GM23338 (cell line): ENCODE measurements at places on chromosomes 5 and 9.

GRCh38 chr9:136531904-136532798, 13.7 kb downstream of the NOTCH1 start:
- no peak overlapping the region for H3K4me3 ChIP-seq
- H3K27ac ChIP-seq = no peak overlapping the region
- DNase-seq = no peak
- H3K27me3 ChIP-seq = no peaks in the 10 kb centered on the region

- H3K36me3 ChIP-seq = no peaks in the 10 kb centered on the region
- H3K27me3 ChIP-seq = no peaks in the 10 kb centered on the region
- peaks cover 42% of the 10 kb centered on the region for H3K4me1 ChIP-seq
These were observed 41.8 kb downstream of the DPYSL3 start for GRCh38 chr5:147467973-147468508.

GRCh38 chr5:110496276-110496675, 230.2 kb downstream of the TMEM232 start:
- no peak overlapping the region for H3K27ac ChIP-seq
- no peaks in the 10 kb centered on the region for H3K27me3 ChIP-seq
- H3K4me3 ChIP-seq = no peak overlapping the region
- no peak for DNase-seq
- no peaks in the 10 kb centered on the region for H3K4me1 ChIP-seq
- no peaks in the 10 kb centered on the region for H3K36me3 ChIP-seq

- no peak for DNase-seq
- no peaks in the 10 kb centered on the region for H3K36me3 ChIP-seq
- no peaks in the 10 kb centered on the region for H3K27me3 ChIP-seq
- H3K4me3 ChIP-seq = no peak overlapping the region
- peaks cover 11% of the 10 kb centered on the region for H3K4me1 ChIP-seq
- no peak overlapping the region for H3K27ac ChIP-seq
These were observed 83.5 kb downstream of the FEM1C start for GRCh38 chr5:115461093-115461492.

DNA sequence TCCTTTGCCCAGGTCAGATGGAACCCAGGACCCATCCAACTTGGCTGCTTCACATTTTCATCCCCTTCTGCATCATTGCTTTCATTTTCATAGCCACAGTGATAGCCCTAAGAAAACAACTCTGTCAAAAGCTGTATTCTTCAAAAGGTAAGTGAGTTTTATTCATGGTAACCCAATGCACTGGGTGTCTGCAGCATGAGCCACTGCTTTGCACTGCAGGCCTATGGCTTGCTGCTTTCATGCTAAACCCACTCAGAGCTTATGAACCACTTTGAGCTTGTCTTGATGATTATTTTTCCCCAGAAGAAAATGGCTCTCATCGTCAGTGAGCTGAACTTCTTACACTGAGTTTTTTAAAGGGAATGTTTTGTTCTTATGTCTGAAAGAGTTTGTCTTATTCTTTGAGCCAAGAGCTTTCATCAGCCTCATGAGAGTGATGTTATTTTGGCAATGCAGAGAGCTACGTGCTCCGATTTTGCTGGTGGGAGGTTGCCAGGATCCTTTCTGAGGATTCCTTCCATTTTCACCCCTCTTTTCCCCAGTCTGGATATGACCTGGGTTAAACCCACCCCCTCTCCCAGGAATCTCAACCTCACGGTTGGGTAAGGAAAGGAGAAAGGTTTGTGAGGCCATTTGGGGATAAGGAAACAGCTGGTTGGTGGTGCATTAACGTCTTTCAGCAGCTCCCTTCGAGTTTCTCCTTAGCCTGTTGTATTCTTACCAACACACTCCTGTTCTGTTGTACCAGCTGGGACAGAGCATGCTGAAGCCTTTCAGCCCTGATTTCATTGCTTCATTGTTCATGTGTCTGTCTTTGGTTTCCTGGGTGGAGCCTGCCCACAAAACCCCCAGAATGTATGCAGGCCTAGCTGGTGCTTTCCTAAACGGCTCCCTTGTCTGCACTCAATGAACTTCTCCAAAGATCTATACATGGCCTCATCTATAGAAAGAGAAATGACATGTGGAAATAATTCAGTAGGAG, 47.6 kb downstream of the PDCD1LG2 start:
- H3K27me3 ChIP-seq = no peaks in the 10 kb centered on the region; the same call in 1 of the 2 replicates
- H3K4me3 ChIP-seq = no peak overlapping the region
- no peaks in the 10 kb centered on the region for H3K36me3 ChIP-seq
- no peaks in the 10 kb centered on the region for H3K4me1 ChIP-seq
- DNase-seq = no peak

DNA sequence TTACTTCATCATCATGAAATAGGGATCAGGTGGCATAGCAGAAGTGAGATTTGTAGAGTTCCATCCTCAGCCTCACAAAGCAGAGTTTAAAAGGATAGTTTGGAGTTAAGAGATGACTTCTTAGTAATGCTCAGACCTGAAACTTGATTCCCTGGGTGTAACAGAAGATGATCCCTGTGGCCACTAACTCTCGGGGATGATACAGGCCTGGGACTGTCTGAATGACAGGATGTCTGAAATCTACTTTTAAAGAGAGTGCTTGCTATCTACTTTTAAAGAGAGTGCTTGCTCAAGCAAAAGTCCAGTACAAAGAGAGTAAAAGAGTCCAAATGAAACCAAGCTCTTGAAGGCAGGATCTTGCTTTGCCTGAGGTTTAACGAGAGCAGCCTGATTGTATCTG, 14.6 kb downstream of the ADAMTS16 start:
- peaks cover 5% of the 10 kb centered on the region; the same call in 1 of the 2 replicates for H3K4me1 ChIP-seq
- no peaks in the 10 kb centered on the region for H3K27me3 ChIP-seq
- H3K27ac ChIP-seq = no peak overlapping the region
- H3K4me3 ChIP-seq = no peak overlapping the region

GRCh38 chr9:85079349-85079748, 409.8 kb downstream of the NTRK2 start:
- no peaks in the 10 kb centered on the region for H3K36me3 ChIP-seq
- H3K27me3 ChIP-seq = peaks cover 12% of the 10 kb centered on the region
- no peak overlapping the region for H3K4me3 ChIP-seq
- peak; percentile 10 for DNase-seq

DNA sequence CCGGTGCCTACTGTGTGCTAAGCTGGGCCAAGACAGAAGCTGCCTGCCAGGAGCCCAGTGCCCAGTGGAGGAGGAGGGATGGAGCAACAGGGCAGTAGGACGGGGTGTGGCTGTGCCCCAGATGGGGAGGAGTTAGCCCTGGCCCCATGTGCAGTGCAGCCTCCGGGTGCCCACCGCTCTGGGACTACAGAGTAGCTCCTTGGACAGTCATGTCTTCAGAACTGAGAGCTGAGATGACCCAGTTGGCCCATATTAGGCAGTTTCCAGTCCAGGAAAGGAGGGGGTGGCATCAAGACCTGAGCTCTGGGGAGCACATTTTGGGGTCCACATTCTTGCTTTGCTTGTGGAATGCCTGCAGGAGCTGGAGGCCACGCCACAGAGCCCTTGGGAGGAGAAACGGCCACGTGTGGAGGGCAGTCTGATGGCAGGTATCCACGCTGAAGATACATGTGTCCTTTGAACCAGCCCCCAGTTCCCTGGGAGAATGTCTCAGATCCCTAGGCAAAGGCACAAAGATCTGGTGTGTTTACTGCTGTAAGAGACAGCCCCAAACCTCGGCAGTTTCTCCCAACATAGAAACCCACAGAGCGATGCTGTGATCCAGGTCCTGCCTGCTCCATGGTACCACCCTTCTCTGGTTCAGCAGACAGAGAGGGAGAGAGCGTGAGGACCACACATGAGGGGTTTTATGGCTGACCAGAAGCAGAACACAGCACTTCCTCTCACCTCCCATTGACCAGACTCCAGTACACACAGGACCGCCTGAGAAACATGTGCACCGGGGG, 46.8 kb upstream of the FCN1 start:
- H3K36me3 ChIP-seq = no peaks in the 10 kb centered on the region
- H3K27ac ChIP-seq = no peak overlapping the region
- H3K4me1 ChIP-seq = no peaks in the 10 kb centered on the region
- H3K4me3 ChIP-seq = no peak overlapping the region
- DNase-seq = no peak
- no peaks in the 10 kb centered on the region for H3K27me3 ChIP-seq

GRCh38 chr9:32742296-32742695, 41.0 kb upstream of the TMEM215 start:
- no peak overlapping the region for H3K27ac ChIP-seq
- H3K4me3 ChIP-seq = no peak overlapping the region
- H3K4me1 ChIP-seq = no peaks in the 10 kb centered on the region
- H3K27me3 ChIP-seq = no peaks in the 10 kb centered on the region

- no peaks in the 10 kb centered on the region for H3K36me3 ChIP-seq
- peak; percentile 88 for DNase-seq
These were observed 86.7 kb upstream of the NFIB start for GRCh38 chr9:14400658-14400995.

GRCh38 chr9:93173365-93174051, 10.4 kb upstream of the WNK2 start:
- no peaks in the 10 kb centered on the region for H3K4me1 ChIP-seq
- no peaks in the 10 kb centered on the region for H3K36me3 ChIP-seq
- H3K4me3 ChIP-seq = no peak overlapping the region
- DNase-seq = no peak

DNA sequence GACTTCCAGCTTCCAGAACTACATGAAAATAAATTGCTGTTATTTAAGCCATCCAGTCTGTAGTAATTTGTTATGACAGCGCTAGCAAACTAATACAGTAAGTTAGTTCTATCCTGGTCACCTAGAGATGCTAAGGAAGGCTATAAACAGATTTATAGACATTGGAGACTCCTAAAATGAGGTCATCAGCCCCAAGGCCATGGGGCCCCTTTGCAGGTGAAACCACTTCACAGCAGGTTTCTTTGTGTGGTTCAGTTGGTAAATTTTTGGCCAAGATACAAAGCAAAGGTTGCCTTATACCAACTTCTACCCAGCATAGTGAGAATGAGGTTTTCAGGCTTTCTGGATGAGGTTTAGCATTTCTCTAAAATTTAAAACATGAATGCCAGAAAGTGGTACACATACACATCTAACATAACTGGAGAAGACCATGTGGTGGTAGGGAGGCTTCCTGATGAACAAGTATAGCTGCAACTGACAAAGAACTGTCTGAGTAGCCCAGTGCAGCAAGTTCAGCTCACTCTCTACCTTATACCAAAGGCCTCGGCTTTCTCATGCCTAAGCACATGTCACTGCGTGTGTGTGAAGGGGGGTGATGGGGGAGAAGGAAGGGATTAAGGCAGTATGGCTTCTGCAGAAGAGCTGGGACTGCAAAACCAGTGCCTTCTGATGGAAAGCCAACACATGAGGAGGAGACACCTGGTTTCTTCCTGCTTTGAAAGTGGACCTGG, 264.6 kb upstream of the TAS2R1 start:
- H3K27me3 ChIP-seq = no peaks in the 10 kb centered on the region
- no peak overlapping the region for H3K27ac ChIP-seq
- H3K36me3 ChIP-seq = no peaks in the 10 kb centered on the region
- DNase-seq = no peak

DNA sequence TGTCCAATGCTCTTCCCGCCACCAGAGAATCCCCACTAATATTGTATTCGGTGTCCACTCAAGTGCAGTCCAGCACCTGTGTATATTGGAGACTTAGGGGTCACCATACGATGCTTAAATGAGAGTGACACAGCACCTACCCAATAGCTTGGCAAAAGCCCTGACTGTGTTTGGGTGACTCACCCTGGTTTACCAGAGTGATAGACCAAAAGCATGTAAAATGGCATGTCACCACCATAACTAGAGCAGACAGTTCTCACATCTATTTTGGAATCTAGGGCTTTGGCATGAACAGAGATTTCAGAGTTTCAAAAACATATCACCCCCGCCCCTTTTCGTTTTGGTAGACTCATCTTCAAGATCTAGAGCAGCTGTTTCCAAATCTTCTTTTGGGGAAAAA, 217.3 kb upstream of the RASEF start:
- no peak for DNase-seq
- no peak overlapping the region for H3K4me3 ChIP-seq
- no peak overlapping the region for H3K27ac ChIP-seq
- peaks cover 3% of the 10 kb centered on the region; the same call in 1 of the 2 replicates for H3K36me3 ChIP-seq
- H3K4me1 ChIP-seq = peaks cover 11% of the 10 kb centered on the region
- H3K27me3 ChIP-seq = no peaks in the 10 kb centered on the region

DNA sequence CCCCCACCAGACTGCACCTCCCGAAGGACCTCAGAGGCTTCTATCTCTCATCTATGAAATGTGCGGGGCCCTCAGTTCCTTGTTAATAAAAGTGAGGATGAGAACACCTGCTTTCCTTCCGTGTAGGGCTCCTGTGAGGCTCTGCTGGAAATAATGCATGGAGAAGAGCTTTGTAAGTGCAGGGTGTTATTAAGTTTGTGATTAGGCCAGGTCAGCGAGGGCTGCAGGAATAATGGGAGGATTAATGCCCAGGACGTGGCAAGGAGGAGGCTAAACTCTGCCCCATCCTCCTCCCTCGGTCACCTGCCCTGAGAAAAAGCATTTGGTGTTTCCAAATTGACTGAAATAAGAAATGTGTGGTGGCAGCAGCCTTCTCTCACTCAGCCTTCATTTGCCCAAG, 83.5 kb upstream of the HSPA9 start:
- no peaks in the 10 kb centered on the region; the same call in 1 of the 2 replicates for H3K4me1 ChIP-seq
- no peaks in the 10 kb centered on the region for H3K36me3 ChIP-seq
- H3K27ac ChIP-seq = no peak overlapping the region
- no peak overlapping the region for H3K4me3 ChIP-seq
- no peak for DNase-seq
- no peaks in the 10 kb centered on the region for H3K27me3 ChIP-seq

DNA sequence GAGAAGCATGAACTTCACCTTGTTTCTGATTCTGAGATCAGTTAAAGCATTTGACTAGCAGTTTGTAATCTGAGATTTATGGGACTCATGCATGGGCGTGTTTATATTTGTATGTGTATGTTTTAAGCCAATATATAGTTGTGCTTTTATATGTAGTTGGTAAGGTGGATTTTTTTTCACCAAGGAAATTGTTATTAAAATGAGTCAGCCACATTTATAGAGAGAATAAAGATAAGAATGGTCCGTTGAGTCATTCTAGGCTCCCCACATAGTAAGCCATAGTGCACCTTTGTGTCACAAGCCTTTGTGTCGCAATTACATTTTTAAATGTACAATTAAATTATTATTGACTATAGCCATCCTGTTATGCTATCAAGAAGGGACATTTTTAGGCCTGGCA, 89.0 kb downstream of the NLN start:
- no peak overlapping the region for H3K27ac ChIP-seq
- no peaks in the 10 kb centered on the region for H3K4me1 ChIP-seq
- H3K4me3 ChIP-seq = no peak overlapping the region
- H3K27me3 ChIP-seq = no peaks in the 10 kb centered on the region

DNA sequence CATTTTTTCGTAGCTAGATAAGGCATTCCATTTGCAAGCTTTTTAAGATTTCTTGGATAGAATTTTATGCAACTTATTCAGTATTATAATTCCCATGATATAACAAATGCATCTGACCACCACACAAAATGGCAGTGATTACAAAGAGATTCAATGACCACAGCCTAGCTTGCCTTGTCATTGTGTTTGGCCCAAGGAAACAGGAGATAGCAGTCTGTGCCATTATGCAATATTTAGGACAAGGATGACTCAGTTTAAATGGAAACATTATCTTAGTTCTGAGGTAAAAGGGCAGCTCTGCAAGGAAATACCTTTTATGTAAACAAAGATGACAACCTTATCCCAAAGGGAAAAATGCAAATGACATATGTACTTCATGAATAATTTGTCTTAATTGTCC, 89.8 kb downstream of the NUDT12 start:
- no peak overlapping the region for H3K4me3 ChIP-seq
- H3K27me3 ChIP-seq = no peaks in the 10 kb centered on the region
- no peaks in the 10 kb centered on the region for H3K36me3 ChIP-seq
- H3K27ac ChIP-seq = no peak overlapping the region

- H3K4me3 ChIP-seq = no peak overlapping the region
- H3K36me3 ChIP-seq = no peaks in the 10 kb centered on the region
- DNase-seq = no peak
These were observed 56.5 kb upstream of the NREP start for GRCh38 chr5:111813537-111813936.
